ENCODE measurements at places on chromosomes 1 and 21.

DNA sequence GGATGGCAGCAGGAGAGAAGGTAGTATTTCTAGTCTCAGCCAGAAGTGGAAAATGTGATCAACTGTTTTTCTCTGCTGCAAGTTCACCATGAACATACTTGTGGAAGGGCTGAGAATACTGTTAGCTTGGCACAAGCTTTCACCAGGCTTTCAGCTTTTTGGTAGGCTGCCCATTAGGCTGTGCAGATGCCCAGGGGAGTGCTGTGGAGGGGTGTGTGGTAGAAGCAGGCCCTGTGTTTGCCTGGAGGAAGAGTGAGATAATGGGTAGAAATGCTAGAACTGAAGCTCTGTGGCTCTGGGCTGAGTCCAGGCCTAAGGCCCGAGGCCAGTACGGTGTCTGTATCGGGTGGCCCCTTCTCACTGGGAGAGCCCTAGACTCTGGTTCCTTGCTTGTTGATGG, 9.8 kb downstream of the DNAJC6 start:
- no peak for DNase-seq

GRCh38 chr1:2981388-2981787, 39.9 kb upstream of the ACTRT2 start:
- no peak for DNase-seq

DNA sequence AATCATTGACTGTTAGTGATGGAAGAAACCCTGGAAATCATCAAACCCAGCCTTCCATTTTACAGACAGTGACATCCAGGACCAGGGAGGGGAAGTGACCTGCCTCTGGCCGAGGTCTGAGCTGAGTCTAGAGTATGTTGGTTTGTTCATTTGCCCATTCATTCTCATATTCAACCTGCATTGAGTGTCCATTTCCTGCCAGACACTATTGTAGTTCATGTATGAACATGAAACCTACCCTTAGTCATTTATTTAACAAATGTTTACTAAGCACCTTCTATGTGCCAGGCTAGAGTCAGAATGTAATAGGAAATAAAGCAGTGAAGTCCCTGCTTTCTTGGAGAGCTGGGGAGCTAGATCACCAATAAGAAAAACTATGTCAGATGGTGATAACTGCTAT, 51.3 kb downstream of the KCND3 start:
- no peak for DNase-seq

GRCh38 chr1:203526572-203526971, 32.6 kb downstream of the OPTC start:
- DNase-seq: no peak

GRCh38 chr1:53725238-53725689, 13.7 kb downstream of the GLIS1 start:
- DNase-seq: no peak

DNA sequence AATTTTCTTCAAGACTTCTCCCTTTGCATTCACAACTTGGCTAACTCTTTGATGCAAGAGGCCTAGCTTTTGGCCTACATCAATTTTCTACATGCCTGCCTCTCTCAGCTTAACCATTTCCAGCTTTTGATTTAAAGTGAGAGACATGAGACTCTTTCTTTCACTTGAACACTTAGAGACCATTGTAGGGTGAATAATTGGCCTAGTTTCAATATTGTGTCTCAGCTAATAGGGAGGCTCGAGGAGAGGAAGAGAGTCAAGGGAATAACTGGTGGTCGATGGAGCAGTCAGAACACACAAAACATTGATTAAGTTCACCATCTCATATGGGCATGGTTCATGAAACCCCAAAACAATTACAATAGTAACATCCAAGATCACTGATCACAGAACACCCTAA, 225.5 kb downstream of the TPR start:
- no peak for DNase-seq

All from NCI-H2107 (cell line).